ENCODE measurements at places on chromosomes 1 and 21.

DNA sequence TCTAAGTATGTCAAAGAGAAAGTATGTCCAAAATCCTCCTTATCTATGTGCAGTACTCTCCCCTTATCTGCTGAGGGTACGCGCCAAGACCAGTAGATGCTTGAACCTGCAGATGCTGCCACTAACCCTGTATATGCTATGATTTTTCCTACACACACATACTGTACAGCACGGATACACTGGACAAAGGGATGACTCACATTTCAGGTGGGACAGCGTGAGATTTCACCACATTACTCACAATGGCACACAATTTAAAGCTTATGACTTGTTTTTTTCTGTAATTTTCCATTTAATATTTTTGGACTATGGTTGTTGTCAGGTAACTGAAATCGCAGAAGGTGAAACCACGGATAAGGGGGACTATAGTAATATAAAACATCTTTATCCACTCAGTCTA is 4.1 kb downstream of the ORC1 start:
- no peak for DNase-seq

DNA sequence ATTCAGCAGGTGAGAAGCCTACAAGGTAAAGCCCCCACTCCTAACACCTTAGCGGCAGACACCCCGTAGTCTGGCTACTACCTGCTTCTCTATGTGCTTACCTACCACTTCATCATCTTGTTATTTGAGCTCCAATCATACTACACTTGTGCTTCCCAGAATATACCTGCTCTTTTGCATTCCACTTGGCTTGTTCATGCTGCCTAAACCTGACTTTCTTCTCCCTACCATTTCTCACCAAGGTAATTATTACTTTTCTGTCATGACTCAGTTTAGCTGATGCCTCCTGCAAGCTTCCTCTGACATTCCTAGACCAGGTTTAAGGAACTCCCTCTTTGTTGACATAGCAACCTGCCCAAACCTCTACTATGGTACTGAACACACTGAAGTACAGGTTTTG is 495.6 kb upstream of the C1orf87 start:
- DNase-seq = no peak

- no peak for DNase-seq
Observed at GRCh38 chr1:209364716-209365115, 218.8 kb upstream of the CAMK1G start.

GRCh38 chr1:67040405-67040804 is 13.5 kb downstream of the SLC35D1 start:
- no peak for DNase-seq

- no peak for DNase-seq
Observed at GRCh38 chr21:45542667-45543370, 579 bp upstream of the SLC19A1 start.

GRCh38 chr1:9618909-9619679 is 30.4 kb downstream of the TMEM201 start:
- DNase-seq = no peak

DNA sequence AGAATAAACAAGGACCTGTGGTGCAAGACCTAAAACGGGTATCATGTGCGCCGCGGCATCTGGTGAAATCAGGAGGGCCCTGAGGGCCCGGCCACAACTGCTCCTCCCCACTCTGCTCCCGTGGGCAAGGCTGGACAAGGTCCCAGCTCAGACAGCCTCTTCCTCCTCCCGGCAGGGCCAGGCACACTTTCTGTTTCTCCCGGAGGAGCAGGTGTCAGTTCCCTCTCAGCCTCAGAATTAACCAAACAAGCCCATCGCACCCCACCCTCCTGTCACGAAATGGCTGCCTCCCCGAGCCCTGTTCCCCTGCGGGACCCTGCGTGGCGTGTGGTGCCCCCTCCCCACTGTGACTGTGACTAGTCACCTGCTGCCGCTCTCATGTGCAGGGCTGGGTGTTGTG is 15.2 kb downstream of the PTTG1IP start:
- DNase-seq = no peak

GRCh38 chr21:17668479-17669140 is 55.9 kb upstream of the BTG3 start:
- DNase-seq = no peak

DNA sequence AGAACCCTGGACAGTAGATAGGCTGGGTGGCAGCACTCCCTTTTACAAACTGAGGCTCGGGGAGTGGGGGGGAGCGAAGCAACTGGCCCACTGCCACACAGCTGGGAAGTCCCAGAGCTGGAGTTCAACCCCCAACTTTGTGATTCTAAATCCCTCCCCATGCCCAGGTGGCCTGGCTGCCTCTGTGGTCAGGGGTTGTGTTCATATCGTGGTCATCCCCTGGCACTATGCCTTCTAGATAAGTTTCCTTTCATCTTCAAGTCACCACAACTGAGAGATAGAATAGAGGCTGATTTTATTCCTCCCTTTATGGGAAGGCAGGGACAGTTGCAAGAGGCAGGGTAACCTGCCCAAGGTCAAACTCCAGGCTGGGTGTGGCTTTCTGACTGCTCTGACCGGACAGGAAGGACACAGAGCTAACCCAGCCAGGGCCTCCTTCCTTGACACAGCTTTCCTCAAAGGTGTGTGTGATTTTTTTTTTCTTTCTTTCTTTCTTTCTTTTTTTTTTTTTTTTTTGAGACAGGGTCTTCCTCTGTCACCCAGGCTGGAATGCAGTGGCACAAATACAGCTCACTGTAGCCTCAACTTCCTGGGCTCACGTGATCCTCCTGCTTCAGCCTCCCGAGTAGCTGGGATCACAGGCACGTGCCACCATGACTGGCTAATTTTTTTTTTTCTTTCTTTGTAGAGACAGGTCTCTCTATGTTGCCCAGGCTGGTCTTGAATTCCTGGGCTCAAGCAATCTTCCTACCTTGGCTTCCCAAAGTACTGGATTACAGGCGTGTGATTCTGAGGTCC is 18.4 kb upstream of the TNFRSF1B start:
- DNase-seq = no peak

All from activated CD4-positive, alpha-beta T cell treated with anti-CD3 and anti-CD28 coated beads, Interleukin-2, Interleukin-6, amounts not matched to agents 100 ng/mL and 50 ng/mL, durations not matched to agents 16 hours and 8 hours (primary cell).